ENCODE measurements at places on chromosomes 3 and 15. TPM values are rescaled to one million over a fixed set of nuclear protein-coding genes. Genes with fewer than 3 reads are reported as not detected.

DNA sequence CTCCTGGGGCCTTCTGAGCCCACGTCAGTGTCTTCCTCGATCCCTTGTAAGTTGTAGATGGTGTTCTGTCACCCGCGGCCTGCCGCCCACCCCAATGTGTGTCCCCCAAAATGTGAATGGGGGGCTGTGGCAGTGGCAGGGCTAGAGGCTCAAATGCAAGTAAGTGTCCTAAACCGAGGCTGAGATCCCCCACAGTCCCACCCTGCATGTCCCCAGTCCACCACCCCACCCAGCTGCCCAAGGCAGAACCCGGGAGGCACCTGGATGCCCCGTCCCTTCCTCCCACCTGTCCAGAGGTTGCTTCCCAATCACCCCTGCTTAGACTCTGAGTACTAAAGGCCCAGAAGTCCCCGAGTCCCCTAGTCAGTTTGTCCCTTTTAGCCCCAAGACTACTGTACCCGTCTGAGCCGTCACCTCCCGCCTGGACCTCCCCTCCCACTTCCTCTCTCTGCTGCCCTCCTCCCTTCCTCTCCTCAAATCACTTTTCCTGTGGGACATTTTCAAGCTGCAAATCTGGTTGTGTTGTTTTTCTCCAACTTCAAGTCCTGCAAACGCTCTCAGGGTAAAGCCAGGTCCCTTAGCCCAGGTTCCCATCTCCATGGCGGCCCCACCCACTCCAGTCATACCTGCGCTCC is 11.8 kb upstream of the PLXND1 start:
- DNase-seq, result no peak

DNA sequence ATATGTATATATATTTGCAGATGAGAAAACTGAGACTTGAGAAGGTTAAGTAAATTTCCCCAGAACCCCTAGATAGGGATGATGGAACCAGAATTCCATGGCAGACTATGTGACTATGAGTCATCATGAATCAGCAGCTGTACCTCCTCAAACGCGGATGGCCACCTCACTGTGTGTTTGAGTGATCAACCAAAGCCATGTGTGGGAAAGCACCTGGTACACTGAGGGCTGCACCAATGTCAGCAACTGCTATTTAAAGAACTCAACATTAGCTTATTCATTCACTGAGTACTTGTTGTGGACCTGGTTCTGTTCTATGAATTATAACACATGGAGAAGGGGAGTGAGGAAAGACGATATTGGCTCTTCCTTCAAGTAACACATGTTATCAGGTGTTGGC is 377.0 kb downstream of the GAP43 start:
- no peak for DNase-seq

DNA sequence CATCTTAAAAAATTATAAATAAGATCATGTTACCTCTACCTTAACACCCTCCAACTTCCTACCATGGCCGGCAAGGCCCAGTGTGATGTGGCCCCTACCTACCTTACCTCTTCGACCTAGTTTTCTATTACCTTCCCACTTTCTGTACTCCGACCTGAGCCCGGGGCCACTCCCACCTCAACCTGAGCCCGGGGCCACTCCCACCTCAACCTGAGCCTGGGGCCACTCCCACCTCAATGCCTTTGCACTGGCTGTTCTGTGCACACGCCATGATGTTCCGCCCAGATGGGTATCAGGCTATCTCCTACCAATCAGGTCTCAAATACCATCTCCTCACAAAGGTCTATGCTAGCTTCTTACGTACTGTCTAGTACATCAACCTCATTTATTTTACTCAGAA is 66.8 kb upstream of the XXYLT1 start:
- no peak for DNase-seq

- DNase-seq, result no peak
Observed at GRCh38 chr3:26350853-26351252, 271.7 kb upstream of the LRRC3B start.

DNA sequence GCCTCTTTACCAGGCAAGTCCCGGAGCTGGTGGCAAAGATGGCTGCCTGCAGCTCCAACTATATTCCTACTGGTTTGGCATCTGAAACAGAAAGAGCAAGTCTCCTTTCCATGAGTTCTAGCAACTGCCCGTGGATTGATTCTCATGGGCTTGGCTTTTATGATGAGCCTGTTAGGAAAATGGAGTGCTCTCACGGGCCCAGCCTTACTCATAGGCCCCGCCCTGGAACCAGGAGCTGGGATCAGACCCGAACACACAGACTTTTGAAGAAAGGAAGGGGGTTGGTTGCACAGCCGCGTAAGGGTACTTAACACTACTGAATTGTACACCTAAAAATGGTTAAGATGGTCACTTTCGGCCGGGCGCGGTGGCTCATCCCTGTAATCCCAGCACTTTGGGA is 2.9 kb downstream of the NRROS start:
- DNase-seq, result no peak

GRCh38 chr15:77577366-77577950 is 55.3 kb downstream of the LINGO1 start:
- DNase-seq, result no peak

DNA sequence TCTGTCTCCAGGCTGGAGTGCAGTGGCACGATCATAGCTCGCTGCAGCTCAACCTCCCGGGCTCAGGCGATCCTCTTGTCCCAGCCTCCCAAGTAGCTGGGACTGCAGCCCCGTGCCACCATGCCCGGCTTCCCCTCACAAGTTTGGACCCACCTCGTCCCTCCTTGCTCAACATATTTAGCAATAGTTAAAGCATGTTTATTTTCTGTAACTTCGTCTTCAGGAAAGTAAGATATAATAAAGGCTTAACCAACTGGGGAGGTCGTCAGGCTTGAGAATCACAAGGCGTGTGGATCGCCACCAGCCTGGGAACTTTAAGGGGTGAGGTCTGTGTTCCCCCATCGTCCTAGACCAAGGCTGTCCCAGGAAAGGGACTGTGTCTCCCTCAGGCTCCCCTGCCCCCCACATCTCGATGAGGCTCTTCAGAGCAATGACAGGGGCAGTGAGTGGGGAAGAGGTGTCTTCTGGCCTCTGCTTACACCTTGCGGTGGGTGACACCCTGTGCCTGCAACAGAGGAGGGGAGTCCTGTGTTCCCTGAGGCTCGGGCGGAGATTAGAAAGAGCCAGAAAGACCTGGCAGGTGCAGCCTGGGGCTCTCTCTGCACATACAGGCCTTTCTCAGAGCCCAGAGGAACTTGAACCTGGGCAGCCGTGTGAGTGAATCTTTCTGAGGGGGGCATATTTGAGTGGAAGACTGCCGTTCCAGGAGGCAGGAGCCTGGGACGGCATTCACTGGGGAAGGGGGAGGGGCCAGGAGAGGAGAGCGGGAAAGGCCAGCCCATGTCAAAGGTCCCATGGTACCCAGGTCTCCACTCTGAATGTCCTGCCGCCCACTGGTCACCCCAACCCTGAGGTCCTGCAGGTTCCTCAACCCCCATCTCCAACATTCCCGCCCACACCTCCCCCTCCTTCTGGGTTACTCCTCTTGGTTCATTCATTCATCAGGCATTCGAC is 152.3 kb downstream of the SMAD6 start:
- DNase-seq, result no peak

DNA sequence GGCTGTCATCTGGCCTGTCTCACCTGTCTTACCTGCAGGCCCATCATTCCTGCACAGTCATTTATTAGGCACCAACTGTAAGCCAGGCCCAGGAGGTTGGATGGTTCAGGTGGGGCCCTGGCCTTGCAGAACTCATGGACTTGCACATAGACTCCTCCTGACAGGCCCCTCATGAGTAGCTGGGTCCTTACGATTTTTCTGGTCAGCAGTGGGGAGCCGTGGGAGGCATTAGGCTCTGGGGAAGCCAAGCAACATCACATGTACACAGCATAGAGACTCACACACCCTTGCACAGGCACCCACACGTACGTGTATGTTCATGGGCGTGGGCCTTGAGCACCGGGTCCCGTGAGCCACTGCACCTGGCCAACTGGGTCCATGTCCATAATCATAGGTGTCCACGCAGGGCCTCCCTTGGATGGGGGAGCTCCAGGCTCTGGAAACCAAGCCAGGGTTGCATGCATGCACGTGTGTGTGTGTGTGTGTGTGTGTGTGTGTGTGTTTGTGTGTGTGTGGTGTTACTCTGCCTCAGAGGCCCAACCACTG is 20.3 kb downstream of the CISH start:
- no peak for DNase-seq

DNA sequence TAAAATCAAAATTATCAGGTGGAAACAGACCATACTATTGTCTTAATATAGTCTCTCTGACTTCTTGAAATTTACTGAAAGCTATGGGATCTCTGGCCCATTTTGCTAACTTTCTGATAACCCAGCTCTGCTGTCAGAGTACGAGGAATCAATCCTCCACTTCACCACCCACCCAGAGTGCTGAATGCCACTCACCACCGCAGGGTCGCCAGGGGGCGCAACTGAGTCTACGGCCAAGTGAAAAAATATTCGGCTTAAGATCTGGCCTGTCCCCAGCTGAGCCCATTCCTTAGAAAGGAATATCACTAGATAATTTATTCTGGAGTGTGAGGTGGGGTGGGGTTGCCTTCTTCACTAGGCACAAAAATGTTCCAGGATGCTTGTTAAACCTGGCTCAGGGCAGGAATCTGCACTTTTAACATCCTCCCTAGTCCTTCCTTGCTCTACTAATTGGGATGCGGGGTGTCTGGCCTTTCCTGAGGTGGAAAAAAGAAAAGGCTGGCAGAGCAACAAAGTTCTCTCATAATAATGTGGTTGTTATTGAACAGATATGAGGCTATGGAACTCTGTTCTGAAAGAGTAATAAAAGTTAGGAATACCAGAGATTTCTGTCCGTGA is 520.6 kb downstream of the MFSD1 start:
- DNase-seq, result no peak

DNA sequence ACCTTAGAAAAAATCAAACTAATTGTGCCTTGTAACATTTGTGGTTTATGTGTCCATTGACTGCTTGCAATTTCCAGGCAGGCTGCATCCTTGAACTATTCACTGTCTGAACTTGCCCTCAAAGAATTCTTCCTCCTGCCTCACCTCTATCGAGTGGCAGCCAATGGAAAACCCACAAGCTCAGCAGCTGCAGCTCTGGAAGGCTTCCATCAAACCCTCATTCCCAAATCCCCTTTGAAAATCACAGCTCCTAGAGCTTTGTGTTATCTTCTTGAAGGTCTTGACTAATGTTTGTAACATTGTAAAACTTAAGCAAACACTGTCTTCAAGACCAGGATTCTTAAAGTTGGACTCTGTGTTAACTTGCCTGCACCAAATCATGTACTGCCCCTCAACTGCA is 81.1 kb downstream of the FILIP1L start:
- no peak for DNase-seq

The CD86 gene
- polyA plus RNA-seq, result 1.3 TPM

The SATB1 gene
- polyA plus RNA-seq, result 44.0 TPM

The CYP1A2 gene
- 0.18 TPM for polyA plus RNA-seq

The NR2F2 gene
- 348 TPM for polyA plus RNA-seq

The CCDC33 gene
- polyA plus RNA-seq, result 9.0 TPM

The C3orf49 gene
- polyA plus RNA-seq, result 1.00 TPM

The CACNA2D3 gene
- 1.6 TPM for polyA plus RNA-seq

Measured in left kidney (tissue), 8 donors.